CD14-positive monocyte (primary cell): ENCODE measurements at places on chromosomes 11 and 22. TPM values are rescaled to one million over a fixed set of nuclear protein-coding genes. Genes with fewer than 3 reads are reported as not detected.

- H3K4me3 ChIP-seq, result no peak overlapping the region
- H3K4me1 ChIP-seq, result peaks cover 10% of the 10 kb centered on the region
- DNase-seq, result no peak
- no peaks in the 10 kb centered on the region for H3K27me3 ChIP-seq
Measured at GRCh38 chr11:110837603-110838002, 125.4 kb upstream of the ARHGAP20 start.

DNA sequence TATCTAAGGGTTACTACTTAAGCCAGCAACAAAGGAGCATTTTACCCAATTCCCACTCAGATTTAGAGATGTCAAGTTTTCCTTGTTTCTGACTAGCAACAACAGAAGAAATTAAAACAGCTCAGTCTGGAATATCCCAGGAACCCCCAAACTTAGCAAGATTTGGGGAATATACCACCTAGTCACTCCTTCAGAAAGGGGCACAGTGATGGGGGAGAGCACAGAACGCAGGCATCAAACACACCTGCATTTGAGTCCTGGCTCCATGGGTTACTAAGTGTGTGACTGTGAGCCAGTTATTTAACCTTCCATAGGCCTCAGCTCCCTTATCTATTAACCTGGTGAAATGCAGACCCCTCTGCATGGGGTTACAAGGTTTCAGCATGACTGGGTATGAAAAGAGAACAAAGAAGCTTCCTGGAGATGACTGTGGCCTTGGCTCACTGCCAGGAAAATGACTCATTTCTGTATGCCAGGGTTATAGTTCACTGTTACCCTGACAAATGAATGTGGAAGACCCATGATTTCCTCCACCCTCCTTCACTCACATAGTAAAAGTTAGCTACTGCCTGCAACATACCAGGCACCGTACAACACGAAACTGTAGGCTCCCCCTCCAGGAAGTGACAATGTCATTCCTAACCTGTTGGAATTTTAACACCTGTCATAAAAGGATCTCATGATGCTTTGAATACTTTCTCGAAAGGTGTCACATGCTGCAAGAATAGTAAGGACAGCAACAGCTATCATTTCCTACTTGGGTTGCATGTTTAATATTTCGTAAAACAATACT is 79.6 kb downstream of the ME3 start:
- H3K27ac ChIP-seq, result peak overlapping the region; percentile 11
- H3K4me3 ChIP-seq, result no peak overlapping the region
- no peaks in the 10 kb centered on the region for H3K27me3 ChIP-seq
- no peaks in the 10 kb centered on the region for H3K36me3 ChIP-seq
- peak; percentile 94 for DNase-seq

Gene TMEM191C
- polyA plus RNA-seq, result 1.6 TPM

Gene SHISAL1
- not detected in 2 replicates for polyA plus RNA-seq

DNA sequence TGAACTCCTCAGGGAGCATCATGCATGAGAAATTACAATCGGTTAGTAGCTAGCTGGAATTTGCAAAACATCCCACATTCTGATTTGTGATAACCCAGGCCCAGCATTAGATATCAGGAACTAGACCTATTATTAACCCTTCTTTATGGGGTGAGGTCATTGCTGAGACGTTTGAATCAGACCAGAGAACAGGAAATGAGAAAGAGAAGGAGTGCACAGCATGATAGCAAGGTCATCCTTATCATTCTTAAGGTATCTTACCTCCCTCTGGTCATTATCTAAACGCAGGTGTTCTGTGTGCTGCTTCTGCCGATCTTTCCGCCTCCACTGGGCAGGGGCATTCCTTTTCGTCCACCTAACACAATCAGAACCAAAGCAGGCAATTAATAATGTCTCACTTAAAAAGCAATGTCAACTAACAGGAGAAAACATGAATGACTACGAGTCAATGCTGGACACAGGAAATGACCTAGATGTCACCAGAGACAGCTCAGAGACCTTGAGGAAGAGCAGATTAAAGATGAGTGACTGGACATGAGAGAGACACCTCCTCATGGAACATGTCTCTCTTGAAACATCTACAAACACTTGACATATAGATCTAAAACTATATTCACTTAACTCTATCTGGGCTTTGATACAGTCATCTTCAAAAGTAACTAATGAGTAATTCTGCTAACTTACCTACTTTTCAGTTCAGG is 78.3 kb upstream of the SCUBE2 start:
- no peak overlapping the region for H3K27ac ChIP-seq
- DNase-seq, result peak; percentile 39
- no peaks in the 10 kb centered on the region for H3K4me1 ChIP-seq
- no peak overlapping the region for H3K4me3 ChIP-seq

DNA sequence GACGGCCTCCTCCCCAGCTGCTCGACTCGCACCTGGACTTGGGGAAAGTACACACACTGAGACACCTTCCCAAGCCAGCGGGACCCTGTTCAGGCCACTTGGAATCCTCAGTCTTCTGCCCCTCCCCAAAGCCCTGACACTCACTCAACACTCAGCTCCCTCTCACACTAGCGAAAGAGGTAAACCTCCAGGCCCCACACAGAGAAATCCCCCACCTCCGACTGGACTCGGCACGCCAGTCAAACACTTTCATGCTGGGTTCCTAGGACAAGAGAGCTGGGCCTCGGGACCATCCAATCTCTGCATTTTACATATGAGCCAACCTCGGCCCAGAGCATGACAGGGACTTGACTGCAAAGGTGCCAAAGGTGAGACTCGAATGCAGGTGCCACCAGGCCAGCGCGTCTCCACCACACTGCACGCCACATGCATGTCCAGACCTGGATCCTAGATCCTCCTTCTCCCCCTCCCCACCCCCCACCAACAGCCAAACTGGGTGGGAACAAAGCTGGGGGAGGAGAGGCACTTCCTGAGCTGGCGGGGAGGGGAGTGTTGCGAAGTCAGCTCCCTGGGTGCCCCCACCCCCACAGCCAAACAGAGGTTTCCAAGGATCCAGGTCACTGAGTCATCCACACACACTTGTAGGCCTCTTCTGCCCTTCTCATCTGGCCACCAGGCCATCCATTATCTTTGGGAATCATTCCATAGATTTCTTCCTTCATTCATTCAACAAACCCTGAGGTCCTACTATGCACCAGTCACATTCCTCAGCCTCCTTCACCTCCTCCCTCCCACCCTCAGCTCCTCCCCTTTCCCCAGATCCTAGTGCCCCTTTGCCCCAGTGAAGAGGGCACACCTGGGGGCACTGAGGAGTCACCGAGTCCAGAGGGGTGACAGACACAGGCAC is 10.7 kb upstream of the CD5 start:
- peak overlapping the region; percentile 73 for H3K27ac ChIP-seq
- DNase-seq, result peak; percentile 86
- no peaks in the 10 kb centered on the region for H3K36me3 ChIP-seq
- H3K4me3 ChIP-seq, result no peak overlapping the region

- no peaks in the 10 kb centered on the region for H3K36me3 ChIP-seq
- no peak for DNase-seq
- no peak overlapping the region for H3K4me3 ChIP-seq
- H3K4me1 ChIP-seq, result no peaks in the 10 kb centered on the region
Measured at GRCh38 chr11:78149646-78150045, 10.2 kb upstream of the ALG8 start.

GRCh38 chr11:126751242-126751641 is 249.3 kb downstream of the KIRREL3 start:
- H3K4me3 ChIP-seq, result no peak overlapping the region
- H3K27me3 ChIP-seq, result no peaks in the 10 kb centered on the region
- no peak overlapping the region for H3K27ac ChIP-seq
- no peaks in the 10 kb centered on the region for H3K36me3 ChIP-seq

DNA sequence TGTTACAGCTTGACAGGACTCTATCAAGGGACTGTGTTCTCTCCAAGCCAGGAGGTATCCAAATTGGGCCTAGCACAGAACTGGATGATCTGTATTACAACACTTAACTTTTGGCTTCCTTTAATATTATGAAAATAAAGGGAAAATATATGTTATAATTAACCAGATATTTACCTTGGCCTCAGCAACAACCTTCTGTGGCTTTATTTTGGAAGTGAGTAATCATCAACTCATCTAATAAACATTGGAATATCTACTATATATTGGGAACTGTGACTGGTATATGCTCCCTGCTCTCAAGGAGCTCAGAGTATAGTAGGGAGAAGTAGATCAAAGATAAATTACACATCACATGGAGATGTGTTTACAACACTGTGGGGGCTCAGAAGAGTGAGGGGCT is 352.2 kb downstream of the METTL15 start:
- no peaks in the 10 kb centered on the region for H3K4me1 ChIP-seq
- no peaks in the 10 kb centered on the region for H3K27me3 ChIP-seq
- H3K27ac ChIP-seq, result no peak overlapping the region
- no peak overlapping the region for H3K4me3 ChIP-seq

DNA sequence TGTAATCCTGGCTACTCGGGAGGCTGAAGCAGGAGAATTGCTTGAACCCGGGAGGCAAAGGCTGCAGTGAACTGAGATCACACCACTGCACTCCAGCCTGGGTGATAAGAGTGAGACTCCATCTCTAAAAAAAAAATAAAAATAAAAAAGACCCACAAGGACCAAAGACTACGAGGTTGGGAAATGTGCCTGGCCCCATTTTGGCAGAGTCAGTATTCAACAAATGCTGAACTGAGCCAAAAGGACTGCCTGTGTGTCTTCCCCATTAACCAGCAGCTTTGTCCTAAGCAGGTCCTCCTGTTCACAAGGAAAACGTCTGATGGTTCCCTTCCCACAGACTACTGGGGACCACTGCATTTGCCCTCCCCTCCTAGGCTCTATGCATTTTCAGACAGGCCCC is 27.6 kb downstream of the ADORA2A start:
- DNase-seq, result no peak
- H3K27me3 ChIP-seq, result no peaks in the 10 kb centered on the region
- H3K36me3 ChIP-seq, result no peaks in the 10 kb centered on the region
- H3K4me1 ChIP-seq, result peaks cover 24% of the 10 kb centered on the region

GRCh38 chr11:1336836-1337646 is 27.6 kb upstream of the TOLLIP start:
- H3K27ac ChIP-seq, result no peak overlapping the region
- peaks cover 27% of the 10 kb centered on the region for H3K4me1 ChIP-seq
- no peak for DNase-seq

Gene PVALB
- not detected in 2 replicates for polyA plus RNA-seq

GRCh38 chr22:36563001-36563400 is 34.0 kb upstream of the EIF3D start:
- H3K4me1 ChIP-seq, result peaks cover 17% of the 10 kb centered on the region
- H3K4me3 ChIP-seq, result no peak overlapping the region
- no peak overlapping the region for H3K27ac ChIP-seq

- no peaks in the 10 kb centered on the region for H3K27me3 ChIP-seq
- no peaks in the 10 kb centered on the region for H3K36me3 ChIP-seq
- DNase-seq, result peak; percentile 12
Measured at GRCh38 chr11:78039919-78040671, 17.0 kb upstream of the KCTD14 start.

Gene MS4A8
- not detected in 2 replicates for polyA plus RNA-seq

Gene ME3
- 0.42 TPM for polyA plus RNA-seq

DNA sequence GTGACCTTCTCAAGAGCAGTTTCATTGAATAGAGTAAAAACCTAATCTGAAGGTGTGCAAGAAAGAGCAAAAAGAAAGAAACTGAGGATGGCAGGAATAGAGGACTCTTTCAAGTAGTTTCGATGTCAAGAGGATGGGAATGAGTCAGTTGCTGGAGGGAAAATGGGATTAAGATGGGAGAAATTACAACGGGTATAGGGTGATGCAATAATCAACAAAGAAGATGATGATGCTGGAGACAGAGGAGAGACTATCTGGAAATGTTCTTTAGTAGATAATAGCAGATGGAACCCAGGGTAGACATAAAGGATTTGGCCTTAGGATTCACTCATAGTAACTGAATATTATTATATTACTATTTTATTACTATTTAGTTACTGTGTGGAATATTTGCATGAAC is 189.4 kb downstream of the GRIA4 start:
- no peak for DNase-seq
- no peaks in the 10 kb centered on the region for H3K27me3 ChIP-seq
- H3K4me3 ChIP-seq, result no peak overlapping the region
- H3K4me1 ChIP-seq, result no peaks in the 10 kb centered on the region
- H3K36me3 ChIP-seq, result no peaks in the 10 kb centered on the region

DNA sequence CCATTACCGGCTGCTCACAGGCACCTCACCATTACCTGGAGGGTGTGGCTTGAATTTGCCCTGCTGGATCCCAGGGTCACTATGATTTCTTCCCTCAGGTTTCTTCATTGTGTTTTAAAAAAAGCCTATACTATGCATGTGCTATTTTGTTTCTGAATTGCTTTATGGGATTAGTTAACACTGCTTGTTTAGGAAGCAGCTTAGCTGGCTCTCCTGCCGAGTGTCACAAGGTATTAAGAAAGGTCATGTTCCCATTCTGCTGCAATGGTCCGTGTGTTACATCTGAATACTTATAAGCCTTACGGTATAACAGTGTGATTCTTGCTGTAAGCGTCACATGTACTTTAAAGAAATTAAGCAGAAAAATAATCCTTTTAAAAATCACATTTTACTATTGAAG is 380.6 kb upstream of the B3GAT1 start:
- no peak overlapping the region for H3K27ac ChIP-seq
- no peaks in the 10 kb centered on the region for H3K36me3 ChIP-seq
- H3K27me3 ChIP-seq, result no peaks in the 10 kb centered on the region
- DNase-seq, result no peak
- H3K4me3 ChIP-seq, result no peak overlapping the region

- DNase-seq, result no peak
- H3K4me1 ChIP-seq, result peaks cover 23% of the 10 kb centered on the region
Measured at GRCh38 chr22:44131412-44131811, 49.3 kb upstream of the PARVG start.

DNA sequence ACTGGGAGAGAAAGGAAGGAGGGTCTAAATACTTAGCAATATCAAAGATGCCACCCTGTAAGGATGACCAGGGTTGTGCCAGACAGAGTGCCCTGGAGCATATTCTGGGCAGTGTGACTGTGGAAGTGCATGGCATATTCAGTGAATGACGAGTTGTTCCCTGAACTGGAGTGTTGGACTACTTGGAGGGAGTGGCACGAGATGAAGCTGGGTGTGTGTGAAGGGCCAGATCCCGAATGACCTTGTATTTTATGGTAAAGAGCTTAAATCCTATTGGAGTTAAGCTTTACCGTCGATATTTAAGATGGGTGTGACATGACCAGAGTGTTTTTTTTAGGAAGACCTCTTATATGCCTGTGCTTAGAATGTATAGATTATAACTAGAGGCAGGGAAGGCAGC is 48.8 kb downstream of the STIM1 start:
- H3K36me3 ChIP-seq, result no peaks in the 10 kb centered on the region
- H3K4me1 ChIP-seq, result peaks cover 77% of the 10 kb centered on the region
- no peak for DNase-seq
- no peak overlapping the region for H3K4me3 ChIP-seq

Gene OR51B4
- not detected for polyA plus RNA-seq
